ENCODE measurements at places on chromosomes 11 and 22.

GRCh38 chr11:24848857-24849256, 352.0 kb downstream of the LUZP2 start:
- no peak for DNase-seq

DNA sequence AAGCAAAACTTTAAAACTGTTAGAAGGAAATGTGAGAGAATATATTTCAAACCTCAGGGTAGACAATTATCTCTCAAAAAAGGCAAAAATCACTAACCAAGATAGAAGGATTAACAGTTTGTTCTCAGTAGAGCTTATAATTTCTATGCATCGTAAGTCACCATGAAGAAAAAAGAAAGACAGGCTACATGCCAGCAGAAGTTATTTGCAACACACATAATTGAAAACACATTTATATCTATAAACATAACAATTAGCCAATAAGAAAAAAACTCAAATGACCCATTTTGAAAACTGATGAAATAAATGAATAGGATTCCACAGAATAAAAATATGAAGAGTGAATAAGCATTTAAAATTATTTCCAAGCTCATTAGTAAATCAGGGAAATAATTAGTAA, 24.4 kb upstream of the SNX19 start:
- DNase-seq, result no peak

DNA sequence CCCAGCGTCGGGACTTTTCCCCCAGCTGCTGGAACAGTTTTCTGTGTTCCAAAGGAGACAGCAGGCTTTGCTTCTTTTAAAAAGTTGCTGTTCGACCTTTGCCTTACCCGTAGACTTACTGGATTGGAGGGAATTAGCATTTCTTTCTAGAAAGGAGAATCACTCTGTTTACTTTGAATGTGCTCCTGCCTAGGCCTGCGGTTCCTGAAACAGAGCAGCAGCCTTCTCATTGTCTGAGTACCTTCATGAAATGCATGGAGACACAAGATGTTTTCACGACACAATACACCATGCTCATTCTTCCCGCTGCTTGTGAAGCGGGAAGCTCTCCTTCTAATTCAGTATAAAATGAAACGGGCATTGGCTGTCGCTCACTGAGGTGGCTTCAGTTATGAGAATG, 196.2 kb downstream of the TBC1D22A start:
- no peak for DNase-seq

- no peak for DNase-seq
Measured at GRCh38 chr11:115743719-115744118, 239.5 kb upstream of the CADM1 start.

DNA sequence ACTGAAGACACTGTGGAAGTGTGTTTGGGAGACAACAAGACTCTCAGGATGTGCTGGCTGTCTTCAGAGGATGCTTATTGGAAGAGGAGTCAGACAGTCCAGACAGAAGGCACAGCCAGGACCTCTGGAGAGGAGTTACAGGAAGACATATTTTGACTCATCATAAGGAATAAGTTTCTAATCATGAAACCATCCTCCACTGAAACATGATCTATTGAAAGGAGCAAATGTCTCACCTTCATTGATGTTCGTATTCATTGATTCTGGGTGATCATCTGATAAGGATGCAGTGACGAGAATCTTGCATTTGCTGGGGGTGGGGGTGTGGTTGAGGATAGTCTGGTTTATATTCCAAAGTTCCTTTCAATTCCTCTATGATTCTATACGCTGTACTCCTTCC, 2.5 kb upstream of the CXCR5 start:
- DNase-seq, result no peak

DNA sequence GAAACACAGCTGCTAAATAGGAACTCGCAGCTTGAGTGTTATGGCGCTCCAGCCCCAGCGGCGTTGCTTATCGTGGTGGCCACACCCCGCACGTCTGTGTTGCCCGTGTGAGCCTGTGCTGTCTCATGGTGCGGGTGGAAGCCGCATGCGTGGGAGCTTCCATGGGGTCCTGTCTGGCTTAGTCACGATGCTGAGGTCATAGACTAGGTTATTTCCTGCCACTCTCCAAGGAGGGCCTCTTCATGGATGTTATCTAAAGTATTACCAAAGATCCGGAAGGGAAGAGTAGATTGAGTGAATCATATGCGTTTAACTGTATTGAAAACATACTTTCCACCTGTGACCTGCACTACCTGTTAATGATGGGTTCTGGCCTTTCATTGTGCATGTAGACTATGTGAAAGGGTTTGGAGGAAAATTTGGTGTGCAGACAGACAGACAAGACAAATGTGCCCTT, 21.7 kb downstream of the CTTN start:
- no peak for DNase-seq

DNA sequence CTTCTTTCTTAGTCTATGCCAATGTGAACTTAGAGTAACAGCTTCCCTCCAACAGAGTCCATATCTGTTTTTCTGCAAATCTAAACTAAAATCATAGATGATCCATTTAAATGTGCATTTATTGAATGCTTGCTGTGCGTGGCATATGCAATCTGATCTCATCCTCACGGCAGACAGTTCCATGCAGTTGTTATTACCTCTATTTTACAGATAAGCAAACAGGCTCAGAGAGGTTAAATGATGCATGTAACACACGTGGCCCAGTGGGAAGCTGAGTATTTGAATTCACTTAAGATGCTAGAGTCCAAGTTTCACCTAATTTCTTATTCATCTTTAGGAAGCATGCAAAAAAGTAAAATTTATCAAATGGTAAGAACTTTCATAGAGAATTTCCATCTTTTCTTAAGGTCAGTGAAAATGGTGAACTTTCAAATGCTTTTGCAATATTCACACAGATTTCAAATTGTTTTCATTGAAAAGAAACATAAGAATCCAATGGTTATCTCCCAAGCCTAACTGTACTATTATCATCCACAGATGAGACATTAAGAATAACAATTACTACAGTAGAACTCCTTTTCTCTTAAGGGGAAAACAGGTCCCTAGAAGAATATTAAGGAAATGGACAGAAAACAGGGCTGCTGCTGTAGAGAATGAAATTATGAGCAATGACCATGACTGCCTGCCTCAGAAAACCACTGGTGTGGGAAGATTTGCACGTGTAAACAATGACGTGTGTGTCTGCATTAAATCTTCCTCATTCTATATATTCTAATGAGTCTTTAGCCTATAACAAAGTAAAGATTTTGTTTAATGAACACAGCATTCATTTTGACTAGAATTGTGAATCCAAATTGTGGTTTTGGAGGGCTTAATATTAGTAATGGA, 1171.3 kb downstream of the LRRC4C start:
- DNase-seq, result peak; percentile 30

GRCh38 chr11:77250881-77251640, 50.4 kb downstream of the GDPD4 start:
- DNase-seq, result no peak
